ENCODE measurements at places on chromosomes 13 and 19. TPM values are rescaled to one million over a fixed set of nuclear protein-coding genes. Genes with fewer than 3 reads are reported as not detected.

ATP8A2 gene
- total RNA-seq, result 0.85 TPM

ZNF471 gene
- total RNA-seq, result 2.6 TPM

SH2D3A gene
- total RNA-seq, result 83.7 TPM

ATP5F1D gene
- 117 TPM for total RNA-seq

LAIR1 gene
- 59.3 TPM for total RNA-seq

CACNG7 gene
- total RNA-seq, result not detected

CFD gene
- 5.1 TPM for total RNA-seq

ZNF429 gene
- 26.6 TPM for total RNA-seq

BLOC1S3 gene
- total RNA-seq, result 34.2 TPM

KLK13 gene
- total RNA-seq, result not detected

PSG6 gene
- not detected for total RNA-seq

SIGLEC12 gene
- total RNA-seq, result not detected

NLRP7 gene
- not detected for total RNA-seq

KIR2DL3 gene
- total RNA-seq, result 0.16 TPM

ZNF20 gene
- 8.8 TPM for total RNA-seq

LYPD5 gene
- total RNA-seq, result 0.20 TPM

GPR183 gene
- 100 TPM for total RNA-seq

PODNL1 gene
- total RNA-seq, result not detected

SLC5A5 gene
- 2.9 TPM for total RNA-seq

IFNL1 gene
- total RNA-seq, result not detected

PKN1 gene
- 224 TPM for total RNA-seq

NTN5 gene
- 3.5 TPM for total RNA-seq

N4BP2L2 gene
- 241 TPM for total RNA-seq

TUBB4A gene
- total RNA-seq, result 5.0 TPM

CDX2 gene
- not detected for total RNA-seq

TTYH1 gene
- total RNA-seq, result not detected

IQCN gene
- 4.1 TPM for total RNA-seq

ZNF534 gene
- 0.42 TPM for total RNA-seq

SELENOV gene
- not detected for total RNA-seq

TEX29 gene
- not detected for total RNA-seq

ADPRHL1 gene
- total RNA-seq, result 0.92 TPM

GPC6 gene
- total RNA-seq, result 0.06 TPM

RASIP1 gene
- 0.32 TPM for total RNA-seq

FBXW9 gene
- 3.7 TPM for total RNA-seq

FXYD1 gene
- total RNA-seq, result 5.0 TPM

NLRP4 gene
- not detected for total RNA-seq

MEF2B gene
- 4.2 TPM for total RNA-seq

S1PR5 gene
- total RNA-seq, result 6.5 TPM

CADM4 gene
- 0.16 TPM for total RNA-seq

PCDH9 gene
- 0.38 TPM for total RNA-seq

PBX4 gene
- 48.3 TPM for total RNA-seq

NBEA gene
- total RNA-seq, result 3.7 TPM

POU4F1 gene
- 0.07 TPM for total RNA-seq

NEK5 gene
- total RNA-seq, result not detected

OR7A10 gene
- total RNA-seq, result not detected

PLK5 gene
- not detected for total RNA-seq

ZNF653 gene
- total RNA-seq, result 24.8 TPM
